OCI-M1 (cell line): ENCODE measurements at places on chromosomes 2 and 18.

DNA sequence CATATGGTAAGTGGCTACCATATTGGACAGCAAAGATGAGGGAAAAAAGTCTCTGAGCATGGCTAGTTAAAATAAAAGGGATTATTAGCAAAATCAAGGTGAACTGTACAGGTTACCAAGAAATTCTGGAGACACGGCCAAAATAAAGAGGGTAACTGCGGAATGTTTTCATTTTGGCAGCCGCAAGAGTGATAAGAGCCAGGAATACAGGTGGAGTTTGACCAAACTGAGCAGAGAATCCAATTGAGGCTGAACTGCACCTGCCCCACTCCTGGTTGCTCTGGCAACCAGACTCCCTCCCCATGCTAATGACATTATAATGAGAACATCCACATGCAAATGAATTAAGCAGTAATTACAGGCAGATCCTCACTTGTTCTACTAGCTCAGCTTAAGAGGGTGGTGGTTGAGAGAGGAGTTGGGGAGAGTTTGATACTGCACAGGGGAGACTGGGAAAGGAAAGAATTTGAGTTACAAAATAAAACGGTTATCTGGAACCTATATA lies 18.8 kb upstream of the EPHA4 start:
- DNase-seq = no peak

DNA sequence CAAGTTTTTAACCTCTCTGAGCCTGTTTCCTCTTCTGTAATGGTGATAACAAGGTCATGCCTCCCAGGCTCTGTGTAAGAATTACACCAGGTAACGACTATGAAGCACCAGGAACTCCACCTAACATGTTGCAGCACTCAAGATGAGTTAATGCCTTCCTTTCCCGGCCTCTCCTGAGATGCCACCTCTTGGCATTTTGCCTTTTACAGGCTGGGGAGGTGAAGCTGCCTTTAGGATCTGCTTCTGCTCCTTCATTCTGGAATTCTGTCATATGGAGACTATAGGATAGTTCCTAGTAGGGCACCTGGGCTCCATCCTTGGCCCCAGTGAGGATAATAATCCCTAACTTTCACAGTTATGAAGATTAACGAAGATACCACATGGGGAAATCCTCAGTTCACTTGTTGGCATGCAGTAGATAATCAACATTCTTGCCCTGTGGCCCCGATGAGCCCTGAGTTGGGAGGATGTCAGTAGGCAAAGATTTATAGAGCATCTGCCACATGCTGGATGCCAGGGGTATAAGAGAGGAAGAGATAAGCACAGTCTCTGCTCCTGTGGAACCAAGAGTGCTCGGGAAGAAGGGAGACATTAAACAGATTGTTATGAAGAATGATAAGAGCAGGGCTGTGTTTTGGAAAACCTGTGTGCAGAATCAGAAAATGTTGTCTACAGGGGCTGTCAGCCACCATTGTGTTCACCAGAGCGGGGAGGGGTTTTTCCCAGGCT lies 43.9 kb upstream of the KCNF1 start:
- no peak for DNase-seq

- DNase-seq = no peak
These were observed 139.8 kb downstream of the PIK3C3 start for GRCh38 chr18:42094875-42095274.

GRCh38 chr2:113879457-113879856 lies 10.4 kb upstream of the ACTR3 start:
- no peak for DNase-seq

- DNase-seq = no peak
These were observed 5.3 kb downstream of the APOB start for GRCh38 chr2:21038403-21039073.

- no peak for DNase-seq
These were observed 23.2 kb upstream of the ACSL3 start for GRCh38 chr2:222837643-222838056.

DNA sequence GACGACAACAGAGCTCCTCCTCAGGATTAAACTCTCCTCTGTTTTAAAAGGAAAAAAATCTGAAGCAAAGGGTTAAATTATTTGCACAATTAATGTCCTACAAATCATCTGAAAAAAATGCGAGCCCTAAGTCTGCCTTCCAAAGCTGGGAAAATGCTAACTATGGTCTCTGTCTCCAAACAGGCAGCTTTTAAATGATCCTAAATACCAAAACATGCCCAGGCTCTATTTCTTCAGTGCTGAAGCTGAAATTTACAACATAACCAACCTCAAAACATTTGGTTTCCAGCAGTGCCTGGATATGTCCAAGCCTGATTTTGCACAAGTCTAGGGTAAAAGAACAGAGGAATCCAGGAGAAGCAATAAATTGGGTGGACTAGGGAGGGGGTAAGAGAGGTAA lies 57.2 kb downstream of the LBH start:
- no peak for DNase-seq

- DNase-seq = peak; percentile 64
These were observed 452.4 kb upstream of the CDH7 start for GRCh38 chr18:65298422-65298821.

DNA sequence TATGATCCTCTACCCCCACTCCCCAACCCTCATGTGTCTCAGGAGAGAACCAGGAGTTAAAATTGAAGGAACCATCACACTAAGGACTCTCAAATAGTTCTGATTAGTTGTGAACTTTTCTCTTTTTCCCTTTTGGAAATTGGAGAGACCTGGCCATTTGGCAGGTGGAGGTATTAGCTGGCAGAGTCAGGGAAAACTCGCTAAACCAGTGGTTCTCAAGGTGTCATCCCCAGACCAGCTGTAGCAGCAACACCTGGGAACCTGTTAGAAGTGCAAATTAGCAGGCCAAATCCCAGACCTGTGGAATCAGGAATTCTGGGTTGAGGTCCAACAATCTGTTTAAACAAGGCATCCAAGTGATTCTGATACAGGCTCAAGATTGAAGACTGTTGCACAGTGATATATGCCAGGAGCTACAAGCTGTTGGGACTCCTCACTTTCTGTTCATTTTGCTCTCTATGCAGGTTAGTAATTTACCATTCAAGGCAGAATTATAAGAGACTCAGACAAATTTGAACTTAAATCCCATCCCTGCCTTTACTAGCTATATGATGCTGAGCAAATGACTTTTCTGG lies 2.8 kb upstream of the TMEM131 start:
- DNase-seq = no peak
